NCI-H187 treated with DMSO at 0.1 percent for 48 hours (cell line): ENCODE measurements at places on chromosomes 6 and 20.

- DNase-seq: no peak
Observed at GRCh38 chr6:161064915-161065314, 73.3 kb downstream of the MAP3K4 start.

- DNase-seq: no peak
Observed at GRCh38 chr6:373773-374724, 17.5 kb upstream of the IRF4 start.

DNA sequence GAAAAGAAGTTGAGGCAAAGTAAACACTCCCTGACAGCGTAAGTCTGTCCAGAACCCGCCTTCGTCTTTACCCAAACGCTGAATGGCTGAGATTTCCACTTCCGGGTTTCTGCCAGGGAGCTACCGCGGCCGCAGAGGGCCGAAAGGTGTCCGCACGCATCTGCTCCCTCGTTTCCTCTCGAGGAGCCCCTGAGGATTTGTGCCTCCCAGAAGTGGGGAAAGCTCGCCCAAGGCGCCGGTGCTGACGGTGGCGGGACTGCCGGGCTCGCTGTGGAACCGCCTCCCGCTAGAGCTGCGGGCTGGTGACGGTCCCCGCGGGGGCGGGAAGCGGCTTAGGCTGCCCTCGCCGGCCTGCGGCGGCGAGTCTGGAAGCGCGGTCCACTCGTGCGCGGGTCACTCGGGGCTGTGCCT, 1760.2 kb upstream of the DEFB115 start:
- peak; percentile 33 for DNase-seq

GRCh38 chr6:155297669-155298068, 16.6 kb downstream of the TFB1M start:
- no peak for DNase-seq

GRCh38 chr6:1911474-1911873, 301.8 kb downstream of the FOXC1 start:
- DNase-seq: no peak

DNA sequence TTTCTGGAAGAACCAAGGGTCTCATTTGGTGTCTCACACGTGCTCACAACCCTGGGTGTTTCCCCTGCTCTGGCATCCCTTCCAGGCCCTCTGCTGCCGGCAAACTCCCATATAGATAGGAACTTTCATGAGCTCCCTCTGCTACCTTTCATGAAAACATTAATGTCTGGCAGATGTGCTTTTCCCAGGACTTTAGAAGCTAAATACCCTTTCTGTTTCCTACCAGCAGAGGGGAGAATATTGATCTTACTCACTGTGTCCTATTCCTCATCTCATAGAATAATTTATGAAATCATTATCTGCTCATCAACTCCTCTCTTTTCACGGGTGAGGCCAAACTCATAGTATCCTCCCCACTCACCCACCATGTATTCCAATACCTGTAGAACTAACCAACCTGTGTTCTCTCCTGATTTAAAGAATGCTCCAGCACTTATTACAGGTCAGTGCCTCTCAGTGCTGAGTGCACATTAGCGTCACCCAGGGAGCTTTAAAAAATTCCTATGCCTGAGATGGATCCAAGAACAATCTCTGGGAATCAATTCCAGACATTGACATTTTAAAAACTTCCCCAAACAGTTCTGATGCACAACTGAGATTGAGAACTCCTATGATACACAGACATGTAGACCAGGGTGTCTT, 298.5 kb upstream of the JAG1 start:
- no peak for DNase-seq

GRCh38 chr6:99241905-99242534, 107.5 kb downstream of the FAXC start:
- peak; percentile 13 for DNase-seq

GRCh38 chr6:20709451-20709850, 175.2 kb downstream of the CDKAL1 start:
- no peak for DNase-seq

DNA sequence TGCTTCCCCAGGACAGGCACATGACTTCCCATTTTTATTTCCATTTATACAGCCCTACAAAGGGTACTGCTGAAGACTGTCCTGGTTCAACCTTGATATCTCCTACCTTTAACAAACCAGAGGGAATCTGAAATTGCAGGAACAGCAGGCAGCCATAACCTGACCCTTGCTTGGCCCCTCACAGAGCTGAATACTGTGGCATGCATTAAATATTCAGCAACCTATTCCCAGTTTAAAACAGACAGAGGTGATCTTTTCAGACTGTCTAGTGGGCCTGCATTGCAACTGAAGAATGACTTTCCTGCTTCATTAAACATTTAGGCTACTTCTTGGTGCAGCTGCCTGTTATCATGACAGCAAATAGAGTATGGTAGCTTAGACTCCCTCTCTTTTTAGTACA, 76.8 kb upstream of the POPDC3 start:
- DNase-seq: no peak

GRCh38 chr6:169558378-169558773, 143.5 kb downstream of the WDR27 start:
- no peak for DNase-seq

- no peak for DNase-seq
Observed at GRCh38 chr20:62635852-62636251, 6.5 kb upstream of the SLCO4A1 start.

DNA sequence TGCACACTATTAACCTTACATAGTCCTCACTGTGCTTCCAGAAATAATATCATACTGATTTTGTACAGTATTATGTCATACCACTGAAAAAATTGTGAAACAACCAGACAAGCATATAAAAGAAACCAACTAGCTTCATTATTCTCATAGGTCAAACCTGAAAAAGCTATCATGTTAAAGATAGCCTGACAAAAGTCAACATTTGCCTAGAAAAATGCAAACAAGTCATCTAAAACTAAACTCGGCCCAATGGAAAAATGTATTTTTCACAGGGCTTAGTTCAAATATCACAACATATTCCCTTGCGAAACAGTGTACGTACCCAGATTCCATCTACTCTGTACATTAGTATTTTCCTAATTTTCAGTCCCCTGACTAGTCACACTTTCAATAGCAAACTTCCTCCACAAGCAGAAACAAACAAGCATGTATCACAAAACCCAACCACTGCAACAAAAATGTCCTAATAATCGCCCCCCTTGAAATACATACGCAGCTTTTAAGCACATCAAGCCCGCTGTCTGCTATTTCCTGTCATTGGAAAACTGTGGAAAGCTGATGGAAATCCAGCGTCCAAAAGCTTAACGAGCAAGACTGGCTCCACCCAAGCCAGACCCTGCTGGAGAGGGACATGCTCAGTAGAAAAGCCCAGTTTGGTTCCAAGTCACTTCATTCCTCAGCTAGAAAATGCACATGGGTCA, 93.1 kb downstream of the EPB41L2 start:
- DNase-seq: no peak

GRCh38 chr6:154234019-154234772, 122.4 kb downstream of the IPCEF1 start:
- no peak for DNase-seq

GRCh38 chr20:39829661-39830060, 859.4 kb downstream of the MAFB start:
- DNase-seq: no peak

GRCh38 chr6:88725111-88725975, 238.1 kb downstream of the RNGTT start:
- no peak for DNase-seq

DNA sequence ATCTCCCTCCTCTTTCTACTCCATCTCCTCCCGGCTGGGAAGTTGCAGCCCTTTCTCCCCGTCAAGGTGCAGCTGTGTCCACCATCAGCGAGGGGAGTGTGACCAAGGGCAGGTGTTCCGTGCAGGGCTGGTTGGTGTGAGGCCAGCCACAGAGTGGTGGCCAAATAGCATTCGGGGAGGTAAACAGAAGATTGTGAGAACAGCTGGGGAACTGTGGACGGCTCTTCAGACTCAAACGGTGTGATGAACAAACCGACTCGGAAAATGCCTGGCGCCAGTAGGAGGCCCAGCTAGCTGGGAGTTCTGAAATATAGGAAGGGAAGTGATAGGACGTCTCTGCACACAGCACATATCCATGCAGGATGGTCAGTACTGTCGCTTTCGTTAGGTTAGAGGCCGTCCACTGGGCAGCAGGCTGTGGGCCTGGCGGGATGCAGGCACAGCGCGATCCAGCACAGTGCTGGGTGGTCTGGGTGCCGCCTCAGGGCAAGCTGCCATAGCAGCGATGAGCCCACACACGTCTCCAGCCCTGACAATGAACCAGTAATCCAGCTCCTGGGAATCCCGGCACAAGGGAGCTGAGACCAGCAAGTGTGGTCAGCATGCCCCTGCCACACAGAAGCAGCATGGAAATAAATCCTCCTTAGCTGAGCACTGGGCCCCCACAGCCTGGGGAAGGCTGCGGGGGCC, 258.1 kb downstream of the TAF4 start:
- DNase-seq: peak; percentile 25

GRCh38 chr6:100175814-100176310, 181.8 kb upstream of the MCHR2 start:
- DNase-seq: no peak

GRCh38 chr20:24701668-24702067, 232.2 kb downstream of the SYNDIG1 start:
- DNase-seq: no peak

- DNase-seq: no peak
Observed at GRCh38 chr6:85041376-85041775, 277.0 kb upstream of the TBX18 start.

DNA sequence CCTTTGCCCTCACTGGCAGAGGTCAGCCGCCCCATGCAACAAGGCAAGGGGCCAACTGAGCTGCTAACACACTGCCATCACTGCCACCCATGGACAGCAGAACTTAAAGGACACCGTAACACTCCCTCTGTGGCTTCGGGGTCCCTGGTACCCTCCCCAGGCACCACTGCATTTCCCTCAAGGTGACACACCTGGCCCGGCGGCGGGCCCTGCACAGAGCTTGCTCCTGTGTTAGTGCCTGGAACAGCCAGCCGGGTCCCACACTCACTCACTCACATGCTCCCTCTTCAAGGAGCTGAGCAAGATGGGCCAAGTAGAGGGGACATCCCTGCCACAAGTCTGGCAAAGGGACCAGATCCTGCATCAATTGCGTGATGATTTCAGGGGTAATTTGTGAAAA, 126.5 kb upstream of the SOX4 start:
- no peak for DNase-seq

- DNase-seq: no peak
Observed at GRCh38 chr6:49950415-49950751, 13.6 kb downstream of the DEFB114 start.

- no peak for DNase-seq
Observed at GRCh38 chr6:160129881-160130615, 8.4 kb downstream of the SLC22A1 start.

DNA sequence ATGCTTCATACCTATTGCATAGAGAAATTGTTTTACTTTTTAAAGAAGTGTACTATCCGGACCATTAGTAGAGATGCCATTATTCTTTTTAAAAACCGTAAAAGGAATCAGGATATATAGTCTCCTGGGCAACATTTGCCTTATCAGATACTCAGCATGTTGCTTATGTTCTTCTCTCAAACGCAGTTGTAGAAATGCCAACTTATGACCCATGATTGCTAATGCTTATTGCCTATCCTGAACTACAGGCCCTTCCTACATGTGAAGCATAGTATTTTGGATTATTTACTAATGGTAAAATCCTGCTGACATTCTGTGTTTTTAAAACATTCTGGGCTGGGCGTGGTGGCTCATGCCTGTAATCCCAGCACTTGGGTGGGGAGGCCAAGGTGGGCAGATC, 99.5 kb downstream of the FOXO3 start:
- DNase-seq: no peak

DNA sequence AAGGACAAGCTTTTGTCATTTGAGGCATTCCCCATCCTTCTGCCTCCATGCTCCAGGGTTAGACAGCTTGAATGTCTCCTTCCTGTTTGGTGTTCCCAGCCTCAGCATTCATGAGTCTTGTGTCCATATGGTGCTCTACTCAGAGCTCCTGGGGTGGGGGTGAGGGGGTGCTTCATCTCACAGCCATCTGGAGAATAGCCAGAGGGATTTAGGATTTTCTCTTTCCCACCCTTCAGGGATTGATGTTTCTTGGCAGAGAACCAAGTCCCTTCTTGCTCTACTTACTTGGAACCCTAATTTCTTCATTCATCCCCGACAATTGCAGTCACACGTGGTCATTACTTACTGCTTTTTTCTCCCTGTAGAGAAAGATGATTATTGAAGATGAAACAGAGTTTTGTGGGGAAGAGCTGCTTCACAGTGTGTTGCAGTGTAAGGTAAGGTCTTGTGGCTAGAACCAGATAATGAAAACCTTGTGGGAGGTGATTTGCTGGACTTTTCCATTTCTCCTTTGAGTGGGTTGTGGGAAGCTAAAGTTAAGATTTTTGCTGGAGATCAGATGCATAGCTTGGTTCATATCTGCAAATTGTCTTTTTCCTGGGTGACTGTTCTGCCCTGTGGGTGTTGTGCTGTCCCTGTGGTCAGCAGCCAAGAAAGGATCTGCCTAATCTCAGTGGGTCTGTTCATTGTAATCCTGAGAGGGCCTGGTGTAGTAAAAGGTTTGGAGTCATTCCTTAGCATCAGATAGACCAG, 18.6 kb downstream of the CMTR1 start:
- no peak for DNase-seq

- no peak for DNase-seq
Observed at GRCh38 chr6:98838032-98838431, 3.7 kb downstream of the POU3F2 start.

DNA sequence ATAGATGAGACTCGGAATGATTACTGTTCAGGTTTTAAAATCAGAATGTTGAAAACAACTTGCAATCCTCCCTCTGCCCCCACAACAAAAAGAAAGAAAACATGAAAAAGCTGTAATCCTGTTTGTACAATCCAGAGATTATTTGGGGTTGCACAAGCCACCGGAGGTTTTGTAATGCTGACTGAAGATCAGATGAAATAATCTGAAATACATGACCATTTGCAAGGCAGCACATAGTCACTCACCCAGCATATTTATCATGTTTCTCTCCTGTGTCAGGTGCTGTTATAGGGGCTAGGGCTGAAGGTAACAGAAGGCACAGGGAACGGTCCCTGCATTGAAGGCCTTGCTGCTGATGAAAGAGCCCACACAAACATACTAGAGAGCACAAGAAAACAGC, 85.3 kb downstream of the SIM1 start:
- DNase-seq: no peak

DNA sequence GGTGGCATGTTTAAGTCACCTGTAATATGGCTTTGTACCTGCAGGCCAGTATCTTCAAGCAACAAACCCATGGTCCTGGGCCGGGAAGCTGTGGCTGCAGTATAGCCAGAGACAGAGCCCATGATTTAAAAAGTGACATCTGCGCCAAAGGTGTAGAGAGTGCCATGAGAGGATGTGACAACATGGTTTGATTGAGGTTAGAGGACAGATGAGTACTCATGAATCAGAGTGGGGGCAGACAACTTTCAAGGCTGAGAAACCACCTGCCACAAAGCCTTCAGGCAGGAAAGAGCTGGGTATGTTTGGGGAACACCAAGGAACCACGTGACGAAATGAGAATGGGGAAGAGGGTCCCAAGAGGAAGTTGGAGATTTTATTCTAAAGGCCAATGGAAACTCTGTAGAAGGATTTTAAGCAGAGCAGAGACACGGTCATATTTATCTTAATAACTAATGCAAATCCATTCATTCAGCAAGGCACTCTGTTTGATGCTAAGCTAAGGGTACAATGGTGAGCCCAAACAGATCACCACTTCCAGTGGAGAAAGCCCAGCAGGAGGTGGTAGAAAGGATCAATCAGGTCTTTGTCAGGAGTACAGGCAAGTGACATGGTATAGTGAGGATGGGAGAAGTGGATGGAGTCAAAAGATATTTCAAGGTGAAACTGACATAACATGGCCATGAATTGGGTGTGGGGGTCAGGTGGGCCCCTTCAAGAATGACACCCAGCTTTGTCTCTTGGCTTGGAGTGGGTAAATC, 3.4 kb upstream of the MICAL1 start:
- no peak for DNase-seq

- no peak for DNase-seq
Observed at GRCh38 chr6:45148278-45148677, 179.9 kb upstream of the RUNX2 start.
